ENCODE measurements at places on chromosomes 2 and 18. TPM values are rescaled to one million over a fixed set of nuclear protein-coding genes. Genes with fewer than 3 reads are reported as not detected.

The KYNU gene
- total RNA-seq: 2.3 TPM

The PLA2R1 gene
- 9.3 TPM for total RNA-seq

The GALNT14 gene
- total RNA-seq: not detected

The CLEC4F gene
- total RNA-seq: not detected

The CCDC148 gene
- not detected for total RNA-seq
